ENCODE measurements at places on chromosomes 3 and 15.

DNA sequence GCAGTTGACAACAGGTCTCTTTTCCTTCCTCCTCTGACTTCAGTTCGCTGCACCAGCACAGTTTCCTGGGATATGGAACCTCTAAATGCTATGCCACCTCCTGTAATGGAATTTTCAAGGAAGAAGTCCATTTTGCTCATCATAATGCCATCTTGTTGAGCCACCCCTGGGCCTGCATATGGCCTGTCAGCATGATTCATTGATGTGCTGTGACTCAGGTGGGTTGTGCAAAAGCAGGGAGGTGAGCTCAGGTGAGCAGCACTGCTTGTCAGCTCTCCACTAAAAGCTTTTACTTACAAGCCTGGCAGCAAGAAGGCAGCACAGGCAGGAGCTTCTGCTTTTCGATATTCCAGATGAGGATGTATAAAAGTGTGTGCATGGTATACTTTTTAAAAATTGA lies 247.1 kb upstream of the LMCD1 start:
- no peaks in the 10 kb centered on the region for H3K36me3 ChIP-seq
- H3K27ac ChIP-seq: no peak overlapping the region
- H3K4me3 ChIP-seq: no peak overlapping the region
- no peaks in the 10 kb centered on the region for H3K4me1 ChIP-seq
- DNase-seq: no peak
- H3K27me3 ChIP-seq: peaks cover 12% of the 10 kb centered on the region

- no peak overlapping the region for H3K4me3 ChIP-seq
- no peak overlapping the region for H3K27ac ChIP-seq
- H3K36me3 ChIP-seq: no peaks in the 10 kb centered on the region
- no peaks in the 10 kb centered on the region for H3K4me1 ChIP-seq
- DNase-seq: peak; percentile 77
These were observed 7.4 kb upstream of the U2SURP start for GRCh38 chr3:142993958-142994442.

GRCh38 chr3:89392991-89393390 lies 285.6 kb downstream of the EPHA3 start:
- H3K27ac ChIP-seq: no peak overlapping the region
- H3K36me3 ChIP-seq: no peaks in the 10 kb centered on the region
- H3K27me3 ChIP-seq: no peaks in the 10 kb centered on the region
- no peak overlapping the region for H3K4me3 ChIP-seq
- no peaks in the 10 kb centered on the region for H3K4me1 ChIP-seq

- peak overlapping the region; percentile 86 for H3K27ac ChIP-seq
- peaks cover 27% of the 10 kb centered on the region for H3K4me1 ChIP-seq
- DNase-seq: no peak
- H3K36me3 ChIP-seq: peaks cover 14% of the 10 kb centered on the region
- no peaks in the 10 kb centered on the region for H3K27me3 ChIP-seq
These were observed 781 bp upstream of the IP6K1 start for GRCh38 chr3:49787182-49787464.

GRCh38 chr3:121781611-121782010 lies 32.1 kb upstream of the GOLGB1 start:
- peaks cover 60% of the 10 kb centered on the region for H3K36me3 ChIP-seq
- no peak for DNase-seq
- no peaks in the 10 kb centered on the region for H3K27me3 ChIP-seq
- no peak overlapping the region for H3K4me3 ChIP-seq

DNA sequence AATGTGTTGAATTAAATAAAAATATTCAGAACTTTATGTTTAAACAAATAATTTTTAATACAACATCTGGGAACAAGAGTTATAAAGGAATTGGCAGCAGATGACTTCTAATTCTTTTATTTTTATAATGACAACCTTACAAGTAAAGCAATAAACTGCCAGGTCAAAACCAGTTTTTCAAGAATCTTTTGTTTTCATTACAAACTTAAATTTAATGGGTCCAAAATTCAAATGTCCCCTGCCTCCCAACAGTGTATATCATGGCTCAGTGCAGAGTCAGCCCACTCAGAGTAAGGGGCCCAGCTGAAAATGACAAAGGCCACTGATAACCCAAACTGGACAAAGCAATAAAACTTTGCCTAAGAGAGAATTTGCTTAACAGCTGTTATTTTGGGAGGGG lies 81.5 kb downstream of the STRIT1 start:
- H3K36me3 ChIP-seq: no peaks in the 10 kb centered on the region
- no peaks in the 10 kb centered on the region for H3K4me1 ChIP-seq
- no peak overlapping the region for H3K4me3 ChIP-seq
- H3K27ac ChIP-seq: no peak overlapping the region
- peaks cover 2% of the 10 kb centered on the region for H3K27me3 ChIP-seq

DNA sequence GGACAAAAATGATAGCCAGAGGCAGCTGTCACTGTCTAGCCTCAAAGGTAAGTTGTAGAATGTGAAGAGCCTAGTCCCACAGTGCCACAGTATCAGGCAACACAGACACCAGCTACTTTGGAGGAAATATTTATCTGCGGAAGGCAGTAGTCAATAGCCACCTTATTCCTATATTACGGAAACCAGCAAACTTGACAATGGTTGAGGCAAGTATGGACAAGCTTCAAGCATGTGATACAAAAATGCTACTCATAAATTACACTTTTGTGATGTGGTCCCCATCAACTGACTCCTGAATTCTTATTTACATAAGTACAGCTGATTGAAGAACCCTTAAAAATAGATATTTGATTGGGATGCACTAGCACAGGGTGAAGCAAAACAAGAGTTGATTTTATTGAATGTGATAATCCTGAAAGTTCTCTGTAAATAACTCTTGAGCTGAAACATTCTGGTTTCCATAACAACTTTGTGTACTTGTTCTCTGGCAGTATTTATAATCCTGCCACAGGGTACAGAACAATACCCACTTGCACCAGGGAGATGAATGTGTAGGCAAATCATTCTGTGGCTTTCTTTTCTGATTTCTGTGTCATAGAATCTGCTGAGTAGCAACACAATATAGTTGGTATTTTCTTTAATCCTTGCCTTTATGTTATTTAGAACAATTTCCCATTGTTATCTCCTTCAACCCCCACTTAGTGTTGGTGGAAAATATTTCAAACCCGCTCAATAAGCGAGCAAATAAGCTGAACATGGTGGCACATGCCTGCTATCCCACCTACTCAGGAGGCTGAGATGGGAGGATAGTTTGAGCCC lies at the start of gene ANKUB1:
TSS of gene ANKUB1 (minus strand) at position 103 of the 819 bp plus-strand sequence. CDS start 188 bp downstream, outside the sequence.
- H3K4me3 ChIP-seq: no peak within 1 kb of the TSS
- H3K27ac ChIP-seq: no peak within 1 kb of the TSS
- H3K4me1 ChIP-seq: no peaks in the 10 kb centered on the region
- H3K27me3 ChIP-seq: peaks cover 9% of the 10 kb centered on the region
- H3K36me3 ChIP-seq: no peaks in the 10 kb centered on the region
- DNase-seq: no peak

DNA sequence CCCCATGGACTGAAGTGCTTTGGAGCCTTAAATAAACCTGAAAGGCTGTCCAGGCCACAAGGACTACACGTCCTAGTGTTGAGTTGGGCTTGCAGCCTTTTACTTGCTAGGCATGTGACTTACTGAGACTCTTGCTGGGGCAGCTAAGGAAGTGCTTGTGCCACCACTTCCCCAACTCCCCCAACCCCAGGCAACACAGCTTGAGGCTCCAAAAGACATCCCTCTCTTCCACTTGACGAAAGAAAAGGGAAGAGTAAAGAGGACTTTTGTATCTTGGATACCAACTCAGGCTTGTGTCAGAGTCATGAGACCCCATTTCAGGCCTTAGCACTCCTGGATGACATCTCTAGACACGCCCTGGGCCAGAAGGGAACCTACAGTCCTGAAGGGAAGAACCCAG lies 109.8 kb downstream of the XRN1 start:
- H3K27ac ChIP-seq: no peak overlapping the region
- H3K36me3 ChIP-seq: peaks cover 56% of the 10 kb centered on the region
- DNase-seq: no peak
- H3K4me1 ChIP-seq: peaks cover 1% of the 10 kb centered on the region
- no peak overlapping the region for H3K4me3 ChIP-seq
- no peaks in the 10 kb centered on the region for H3K27me3 ChIP-seq

GRCh38 chr3:44942202-44942921 lies 33.6 kb downstream of the ZDHHC3 start:
- peaks cover 23% of the 10 kb centered on the region for H3K36me3 ChIP-seq
- H3K4me1 ChIP-seq: no peaks in the 10 kb centered on the region
- H3K27me3 ChIP-seq: no peaks in the 10 kb centered on the region

DNA sequence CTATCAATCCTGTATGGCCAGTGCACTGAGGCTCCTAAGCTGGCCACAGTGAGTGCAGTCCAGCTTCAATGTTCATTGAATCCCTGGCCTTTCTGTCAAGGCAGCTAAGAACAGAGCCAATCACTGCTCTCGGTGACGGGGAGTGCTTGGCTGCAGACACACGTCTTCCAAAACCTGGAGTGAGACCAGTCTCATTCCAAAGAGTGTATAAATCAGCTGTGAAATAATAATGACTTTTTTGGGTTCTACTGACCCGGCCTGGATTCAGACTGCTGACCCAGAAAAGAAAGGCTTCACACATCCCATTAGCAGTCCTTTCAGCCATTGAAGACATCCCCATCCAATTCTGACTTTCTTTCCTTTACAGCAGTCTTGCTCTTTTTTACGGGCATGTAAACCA lies 665.5 kb downstream of the GBE1 start:
- no peak overlapping the region for H3K27ac ChIP-seq
- no peaks in the 10 kb centered on the region for H3K27me3 ChIP-seq
- H3K36me3 ChIP-seq: no peaks in the 10 kb centered on the region

DNA sequence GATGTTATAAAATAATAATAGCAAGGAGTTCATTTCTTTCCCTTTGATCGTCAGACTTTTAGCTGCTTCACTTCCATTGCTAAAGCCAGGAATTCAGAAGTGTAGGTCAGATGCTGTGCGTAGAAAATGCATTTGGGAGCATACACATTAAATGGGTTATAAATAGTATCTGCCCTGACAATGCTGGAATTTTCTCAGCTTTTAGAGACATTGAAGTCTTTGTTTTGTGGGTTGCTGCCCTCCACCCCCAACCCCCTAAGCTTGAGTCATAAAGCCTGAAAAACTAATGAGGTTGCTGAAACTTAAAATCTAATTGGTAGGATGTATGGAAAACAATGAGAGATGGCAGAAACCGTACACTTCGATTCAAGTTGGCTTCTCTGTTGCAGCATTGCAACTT lies 81.9 kb downstream of the MITF start:
- H3K27ac ChIP-seq: no peak overlapping the region
- H3K4me3 ChIP-seq: no peak overlapping the region
- DNase-seq: no peak
- peaks cover 2% of the 10 kb centered on the region for H3K27me3 ChIP-seq
- no peaks in the 10 kb centered on the region for H3K36me3 ChIP-seq

DNA sequence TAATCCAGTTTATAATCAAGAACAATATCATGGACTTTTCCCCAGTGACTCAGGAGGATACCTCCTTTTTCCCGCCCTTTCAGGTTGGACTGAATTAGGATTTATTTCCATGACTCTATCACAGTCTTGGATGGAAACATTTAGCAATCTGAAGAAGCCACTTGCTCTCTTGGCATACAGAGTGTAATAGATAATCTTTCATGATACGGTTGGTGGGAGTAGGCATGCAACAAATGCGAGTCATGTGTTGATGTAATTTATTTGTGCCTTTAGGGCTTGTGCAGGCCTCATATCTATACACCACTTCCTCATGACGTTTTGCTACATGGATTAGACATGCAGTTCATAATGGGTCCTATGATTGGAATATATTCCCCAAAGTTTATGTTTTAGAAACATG lies 54.2 kb upstream of the MCTP2 start:
- no peak overlapping the region for H3K4me3 ChIP-seq
- H3K4me1 ChIP-seq: peaks cover 19% of the 10 kb centered on the region
- no peaks in the 10 kb centered on the region for H3K36me3 ChIP-seq
- H3K27ac ChIP-seq: no peak overlapping the region
- peaks cover 9% of the 10 kb centered on the region for H3K27me3 ChIP-seq

All from activated naive CD4-positive, alpha-beta T cell treated with anti-CD3 and anti-CD28 coated beads for 36 hours (primary cell).